ENCODE measurements at places on chromosomes 6 and 20.

GRCh38 chr6:131062241-131063027 is 611 bp downstream of the EPB41L2 start:
- peak; percentile 47 for DNase-seq

GRCh38 chr6:93407186-93407585 is 12.2 kb downstream of the EPHA7 start:
- DNase-seq: no peak

- DNase-seq: no peak
These were observed 15.6 kb downstream of the RMND1 start for GRCh38 chr6:151436300-151436699.

DNA sequence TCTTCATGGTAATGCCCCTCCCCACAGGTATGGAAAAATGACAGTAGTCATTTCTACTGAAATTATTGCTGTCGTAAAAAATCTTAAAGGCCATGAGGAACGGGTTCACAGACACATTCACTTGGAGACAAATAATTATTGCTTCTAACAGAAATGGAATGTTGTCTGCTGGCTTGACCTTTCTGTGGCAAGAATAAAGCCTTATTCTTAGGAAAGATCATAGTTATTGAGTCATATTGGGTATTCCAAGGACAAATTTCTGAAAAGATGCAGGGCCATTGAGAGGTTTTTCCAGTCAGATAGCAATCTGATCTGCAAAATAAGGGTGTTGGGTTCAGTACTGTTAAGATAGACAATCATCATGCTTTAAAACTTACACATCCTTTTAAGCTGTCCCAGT is 29.2 kb downstream of the AKAP7 start:
- DNase-seq: no peak

- DNase-seq: no peak
These were observed 24.5 kb upstream of the ULBP3 start for GRCh38 chr6:150093397-150093796.

- DNase-seq: no peak
These were observed 33.8 kb downstream of the SIM1 start for GRCh38 chr6:100430962-100431361.

GRCh38 chr6:165566088-165566828 is 96.8 kb downstream of the PDE10A start:
- no peak for DNase-seq

DNA sequence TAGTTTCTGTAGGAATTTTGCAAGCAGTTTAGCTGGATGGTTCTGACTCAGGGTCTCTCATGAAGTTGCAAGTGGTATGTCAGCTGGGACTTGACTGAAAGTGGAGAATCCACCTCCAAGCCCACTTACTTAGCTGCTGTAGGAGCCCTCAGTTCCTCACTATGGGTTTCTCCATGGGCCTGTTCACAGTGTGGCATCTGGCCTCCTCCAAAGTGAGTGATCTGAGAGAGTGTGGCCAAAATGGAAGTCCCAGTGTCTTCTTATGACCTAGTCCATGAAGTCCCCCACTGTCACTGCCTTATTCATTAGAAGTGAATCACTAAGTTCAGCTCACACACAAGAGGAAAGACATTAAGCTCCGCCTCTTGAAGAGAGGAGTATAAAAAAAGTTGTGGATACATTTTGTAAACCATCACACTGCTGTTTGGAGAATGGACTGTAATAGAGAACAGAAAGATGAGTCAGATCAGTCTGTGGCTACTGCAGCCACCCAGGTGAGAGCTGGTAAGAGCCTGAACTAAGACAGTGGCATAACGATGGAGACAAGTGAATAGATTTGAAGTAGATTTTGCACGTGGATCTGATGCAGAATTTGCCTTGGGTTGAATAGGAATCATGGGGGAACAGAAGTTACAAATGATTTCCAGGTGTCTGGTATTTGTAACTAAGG is 4.9 kb upstream of the NELFCD start:
- no peak for DNase-seq

GRCh38 chr20:50464026-50464724 is 46.0 kb upstream of the PTPN1 start:
- DNase-seq: peak; percentile 76

DNA sequence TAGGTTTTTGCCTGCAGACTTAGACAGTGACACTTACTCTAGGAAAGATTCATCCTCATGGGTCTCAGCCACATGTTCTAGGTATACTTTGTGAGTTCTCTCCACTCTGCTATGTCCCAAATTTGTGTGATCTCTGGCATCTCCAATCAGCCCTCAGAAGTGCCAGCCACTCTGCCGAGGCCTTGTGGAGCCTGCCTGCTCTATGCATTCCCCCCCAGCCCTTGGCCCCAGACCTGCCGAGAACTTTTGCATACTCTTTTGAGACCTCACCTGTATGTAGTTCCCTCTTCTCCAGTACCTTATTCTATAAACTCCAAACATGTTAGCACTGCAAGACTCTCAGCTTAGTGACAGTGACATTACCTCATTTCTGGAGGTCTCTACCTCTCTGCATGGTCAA is 2170.5 kb upstream of the DEFB115 start:
- no peak for DNase-seq

GRCh38 chr6:89637960-89638319 is 607 bp downstream of the LYRM2 start:
- no peak for DNase-seq

GRCh38 chr6:130115036-130115435 is 96.7 kb downstream of the L3MBTL3 start:
- peak; percentile 65 for DNase-seq

- no peak for DNase-seq
These were observed 6.1 kb downstream of the DACT2 start for GRCh38 chr6:168313431-168314011.

DNA sequence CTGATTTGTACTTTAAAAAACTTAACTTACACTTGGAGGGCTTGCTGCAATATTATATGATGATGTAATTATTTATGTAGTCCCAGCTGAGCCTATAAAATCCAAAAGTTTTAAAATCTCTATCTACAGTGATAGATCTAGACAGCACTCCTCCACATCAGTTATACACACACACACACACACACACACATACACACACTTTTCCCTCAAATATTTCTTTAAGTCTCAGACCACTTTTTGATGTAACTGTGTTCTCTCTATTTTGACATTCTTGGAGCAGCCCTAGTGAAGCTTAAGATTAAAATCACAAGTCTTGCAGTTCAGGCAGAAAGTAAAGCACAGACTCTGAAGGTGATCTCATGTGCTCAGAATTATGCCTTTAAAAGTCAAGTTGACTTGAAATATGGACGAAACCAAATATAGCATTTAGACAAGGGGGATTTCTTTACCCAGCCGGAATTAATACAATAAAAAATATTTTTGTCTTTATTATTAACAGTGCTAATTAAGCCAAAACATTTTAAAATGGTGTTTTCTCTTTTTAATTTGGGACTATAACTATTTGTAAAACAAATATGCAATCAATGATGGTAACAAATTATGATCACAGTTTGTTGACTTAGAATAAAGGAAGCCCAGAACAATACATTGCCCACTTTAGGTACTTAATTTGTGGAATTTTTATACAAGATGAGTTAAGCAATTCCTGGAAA is 63.5 kb upstream of the TMEM30A start:
- no peak for DNase-seq

DNA sequence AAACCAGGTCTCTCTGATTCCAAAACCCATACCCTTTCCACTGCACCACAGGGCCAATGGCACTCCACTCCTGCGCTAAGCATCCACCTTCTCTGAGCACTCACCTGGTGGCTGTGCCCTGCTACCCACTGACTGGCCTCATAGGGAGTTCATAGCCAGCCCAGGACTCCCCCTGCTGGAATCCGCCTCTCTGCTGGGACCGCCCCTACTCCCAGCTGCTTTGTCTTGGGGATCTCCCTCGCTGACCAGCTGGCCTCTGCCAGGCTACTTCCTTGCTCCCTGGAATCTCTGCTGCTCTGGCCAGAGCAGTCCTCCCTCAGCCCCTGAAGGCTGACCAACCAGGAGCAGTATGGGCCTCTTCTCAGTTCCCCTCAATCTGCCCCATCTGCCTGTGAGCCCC is 129.7 kb downstream of the FAXC start:
- DNase-seq: peak; percentile 3

GRCh38 chr20:20413810-20414281 is 45.9 kb downstream of the INSM1 start:
- no peak for DNase-seq

- DNase-seq: peak; percentile 55
These were observed 79.6 kb downstream of the IPCEF1 start for GRCh38 chr6:154276810-154277628.

GRCh38 chr6:155472886-155473285 is 17.2 kb upstream of the NOX3 start:
- no peak for DNase-seq

- DNase-seq: peak; percentile 51
These were observed 9.3 kb upstream of the JPH2 start for GRCh38 chr20:44196271-44196670.

- peak; percentile 84 for DNase-seq
These were observed at the start of gene MRPS18A for GRCh38 chr6:43687437-43688347. TSS of gene MRPS18A (minus strand) at chr6:43687791. CDS start at chr6:43687779, 12 bp downstream.

GRCh38 chr6:138485005-138485545 is 14.2 kb downstream of the NHSL1 start:
- DNase-seq: no peak

DNA sequence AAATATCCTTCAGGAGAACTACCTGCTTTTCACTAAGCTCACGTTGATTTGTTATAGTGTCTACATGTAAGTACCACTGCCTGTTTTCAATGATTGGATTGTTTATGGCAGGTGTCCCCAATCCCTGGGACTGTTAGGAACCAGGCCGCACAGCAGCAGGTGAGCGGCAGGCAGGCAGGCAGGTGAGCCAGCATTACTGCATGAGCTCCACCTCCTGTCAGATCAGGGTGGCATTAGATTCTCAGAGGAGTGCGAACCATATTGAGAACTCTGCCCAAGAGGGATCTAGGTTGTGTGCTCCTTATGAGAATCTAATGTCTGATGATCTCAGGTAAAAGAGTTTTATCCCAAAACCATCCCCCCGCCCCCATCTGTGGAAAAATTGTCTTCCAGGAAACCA is 303.3 kb downstream of the EYA4 start:
- no peak for DNase-seq

DNA sequence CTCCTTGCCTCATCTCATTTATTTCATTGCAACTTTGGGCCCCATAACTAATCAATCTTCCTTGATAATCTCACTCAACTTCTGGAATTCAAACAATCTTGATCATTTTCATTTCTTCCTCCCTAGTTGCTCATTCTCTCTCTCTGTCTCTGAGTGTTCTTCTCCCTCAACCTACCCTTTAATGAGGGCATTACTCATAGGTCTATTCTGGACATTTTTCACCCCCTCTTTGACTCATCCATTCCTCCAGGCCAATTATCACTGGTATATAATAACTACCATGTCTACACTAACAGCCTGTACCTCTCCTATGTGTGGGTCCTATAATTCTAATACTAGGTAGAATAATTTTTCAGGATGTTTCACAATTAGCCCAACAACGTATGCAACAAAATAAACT is 78.8 kb downstream of the COL21A1 start:
- no peak for DNase-seq

DNA sequence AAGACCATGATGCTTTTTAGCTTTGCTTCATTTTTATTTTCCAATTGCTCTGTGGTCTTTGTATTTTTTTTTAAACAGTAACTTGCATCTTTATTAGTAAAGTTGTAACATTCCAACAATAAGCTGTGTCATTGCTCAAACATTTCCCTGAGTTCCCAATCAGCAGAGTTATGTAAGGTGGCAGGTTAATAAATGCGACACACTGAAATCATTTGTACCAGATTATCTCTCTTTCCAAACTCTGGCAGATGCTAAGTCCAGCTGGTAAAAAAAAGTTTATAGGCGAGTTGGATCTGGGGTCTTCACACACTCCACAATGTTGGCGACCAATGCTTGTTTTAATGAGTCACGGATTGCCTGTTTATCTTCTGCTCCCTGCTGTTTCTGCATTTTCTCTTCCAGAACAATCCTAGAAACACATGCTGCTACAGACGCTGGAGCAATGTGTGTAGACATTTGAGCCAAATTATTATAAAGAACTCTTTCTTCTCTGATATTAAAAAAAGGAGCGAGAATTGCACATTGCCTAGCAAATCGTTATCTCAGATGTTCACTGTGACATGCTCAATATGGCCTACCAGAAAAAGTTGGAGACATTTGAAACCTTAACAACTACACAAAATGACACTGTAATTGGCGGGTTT is 113.6 kb upstream of the IFNGR1 start:
- no peak for DNase-seq

- no peak for DNase-seq
These were observed at the start of gene KCNS1 for GRCh38 chr20:45100563-45101245. TSS of gene KCNS1 (minus strand) at chr20:45101127. CDS start at chr20:45099236, 1,891 bp downstream.

DNA sequence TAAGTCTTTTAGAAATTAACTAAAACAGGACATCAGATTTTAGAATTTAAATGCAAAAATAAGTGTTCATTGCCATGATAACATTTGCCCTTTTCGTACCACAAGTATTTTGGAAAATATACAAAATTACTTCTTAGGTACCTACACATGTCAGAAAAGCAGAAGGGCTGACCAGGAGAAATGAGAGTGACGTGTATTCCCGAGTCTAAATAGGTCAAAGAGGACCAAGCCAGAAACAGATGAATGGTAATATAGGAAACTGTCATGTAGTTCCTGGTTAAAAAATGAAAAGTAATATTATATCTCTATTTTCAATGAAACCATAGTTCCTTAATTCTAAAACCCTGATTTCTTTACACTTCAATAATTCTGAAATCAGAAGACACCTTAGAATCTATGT is 126.2 kb downstream of the IPCEF1 start:
- no peak for DNase-seq

GRCh38 chr6:110809792-110810191 is 5.5 kb downstream of the CDK19 start:
- DNase-seq: no peak

GRCh38 chr6:163793011-163793983 is 378.8 kb downstream of the QKI start:
- no peak for DNase-seq

- no peak for DNase-seq
These were observed 702.7 kb downstream of the EYS start for GRCh38 chr6:65004283-65004682.

GRCh38 chr6:168529214-168529613 is 88.2 kb downstream of the SMOC2 start:
- DNase-seq: no peak

GRCh38 chr20:48489046-48489463 is 338.7 kb downstream of the PREX1 start:
- no peak for DNase-seq

DNA sequence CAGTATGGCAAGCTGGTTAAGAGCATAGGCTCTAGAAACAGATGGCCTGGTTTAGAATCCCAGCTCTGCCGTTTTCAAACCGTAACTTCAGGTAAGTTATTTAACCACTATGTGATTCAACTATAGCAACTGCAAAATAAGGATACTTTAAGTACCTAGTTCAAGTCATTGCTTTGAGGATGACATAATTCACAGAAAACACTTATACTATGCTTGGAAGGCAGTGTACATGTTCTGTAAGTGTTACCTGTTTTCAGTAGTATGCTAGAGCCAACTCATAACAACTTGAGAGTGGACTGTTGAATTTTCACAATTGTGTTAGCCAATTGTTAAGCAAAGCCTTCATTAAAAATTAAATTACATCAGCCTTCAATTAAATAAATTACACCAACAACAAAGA is 134.8 kb upstream of the BEND6 start:
- no peak for DNase-seq

DNA sequence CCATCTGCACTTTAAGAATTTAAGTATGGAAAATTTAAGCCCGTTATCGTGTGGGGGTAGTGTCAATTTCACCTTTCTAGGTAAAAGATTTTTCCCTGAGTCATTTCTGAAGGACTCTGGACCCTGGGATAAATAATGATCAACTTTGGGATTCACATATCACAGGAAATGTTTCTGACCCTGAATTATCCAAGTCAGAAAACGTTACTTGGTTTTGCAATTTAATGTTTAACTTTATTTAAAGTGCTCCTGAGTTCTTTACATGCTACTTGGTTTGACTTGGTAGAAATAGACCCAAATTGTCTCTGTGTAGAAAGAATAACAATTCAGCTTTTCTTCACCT is 1.5 kb upstream of the SLC17A3 start:
- no peak for DNase-seq

All from NAMALWA (cell line).